ENCODE measurements at places on chromosomes 1 and 21.

- DNase-seq = no peak
These were observed 30.6 kb upstream of the COL6A1 start for GRCh38 chr21:45950740-45951515.

DNA sequence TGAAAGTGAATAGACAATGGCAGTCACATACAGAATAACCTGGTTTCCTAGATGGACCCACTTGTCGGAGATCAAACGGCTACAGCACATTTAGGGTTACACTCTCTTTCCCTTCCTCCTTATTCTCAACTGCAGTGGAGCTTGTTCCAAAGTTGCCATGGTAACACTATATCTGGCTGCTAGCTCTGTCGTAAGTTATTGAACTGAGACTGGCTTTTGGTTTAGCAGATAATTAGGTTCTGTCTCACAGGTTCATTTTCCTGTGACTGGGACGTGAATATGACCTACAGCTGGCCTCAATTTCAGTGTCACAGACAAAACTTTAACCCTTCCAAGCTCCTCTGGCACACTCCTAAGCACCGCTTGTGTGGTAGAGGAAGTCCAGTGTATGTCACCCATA lies 875.8 kb downstream of the USP25 start:
- DNase-seq = no peak

DNA sequence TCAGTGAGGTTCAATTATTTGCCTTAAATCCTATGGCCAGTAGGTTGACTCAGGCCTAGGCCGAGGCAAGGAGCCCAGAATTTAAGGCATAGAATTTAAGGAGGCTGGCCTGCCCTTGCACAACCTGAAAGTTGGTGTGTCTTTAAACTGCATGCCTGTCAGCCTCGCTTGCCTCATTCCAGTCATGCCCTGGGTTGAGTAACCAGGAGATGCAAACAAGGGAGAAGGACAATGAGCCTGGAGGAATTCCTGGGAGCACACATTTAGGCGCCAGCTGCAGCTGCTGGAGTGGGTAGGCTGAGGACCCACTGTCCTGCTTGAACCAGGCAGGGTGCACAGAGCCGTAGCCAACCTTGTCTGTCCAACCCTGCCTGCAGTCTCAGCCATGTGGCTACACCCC lies 11.7 kb downstream of the CD2 start:
- DNase-seq = no peak

DNA sequence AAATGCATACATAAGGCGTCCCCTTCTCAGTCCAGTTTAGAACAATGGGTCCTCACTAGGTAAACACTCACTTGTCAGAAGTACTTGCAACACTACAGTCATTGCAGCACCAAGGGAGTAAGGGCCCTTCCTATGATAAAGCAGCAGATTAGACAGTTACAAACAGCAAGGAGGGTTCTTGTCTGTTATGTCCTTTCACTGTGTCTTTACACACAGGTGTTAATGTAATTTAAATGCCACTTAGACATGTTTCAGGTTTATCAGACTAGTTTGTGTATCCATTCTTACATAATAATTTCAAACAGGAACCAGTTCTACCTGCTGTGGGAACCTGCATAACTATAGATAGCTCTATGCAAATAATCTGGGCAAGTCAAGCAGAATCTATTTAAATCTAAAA lies 105.6 kb upstream of the USH2A start:
- DNase-seq = no peak

- no peak for DNase-seq
These were observed 343.5 kb downstream of the PBX1 start for GRCh38 chr1:164902491-164902890.

DNA sequence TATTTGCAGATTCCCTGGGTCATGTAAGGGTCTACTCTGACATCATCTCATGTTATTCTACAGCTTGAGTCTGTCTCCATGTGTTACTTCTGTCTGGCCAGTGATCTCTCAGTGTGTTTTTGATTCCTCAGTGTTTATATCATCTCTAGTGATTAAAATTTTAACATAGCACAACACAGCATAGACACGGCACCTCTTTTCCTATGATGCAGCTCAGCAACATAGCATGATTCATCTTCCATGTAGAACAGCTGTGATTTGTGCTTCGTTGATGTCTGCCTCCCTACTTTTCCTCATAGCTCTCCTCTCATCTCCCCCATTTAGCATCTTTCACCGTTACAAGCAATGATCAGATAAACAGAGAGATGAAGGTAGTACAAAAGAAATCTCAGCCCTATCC lies 163.9 kb upstream of the DPT start:
- no peak for DNase-seq

- DNase-seq = no peak
These were observed 15.4 kb upstream of the CD2 start for GRCh38 chr1:116738673-116739370.

DNA sequence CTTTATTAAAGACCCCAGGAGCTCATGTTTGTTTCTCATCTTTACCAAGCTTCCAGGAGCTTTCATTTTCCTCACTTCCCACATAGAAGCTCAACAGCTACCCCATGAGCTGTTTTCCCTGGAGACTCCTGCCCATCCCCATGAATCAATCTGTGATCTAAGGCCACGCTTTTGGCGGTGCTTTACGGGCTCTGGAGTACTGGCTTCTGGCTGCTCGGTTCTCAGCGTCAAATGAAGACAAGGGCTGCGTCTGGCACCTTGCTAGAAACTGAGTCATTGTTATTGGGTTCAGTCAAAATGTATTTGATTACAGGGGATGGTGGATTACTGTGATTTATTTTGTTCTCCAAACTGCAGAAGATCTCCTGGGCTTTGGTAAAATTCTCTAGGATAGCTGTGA lies 39.9 kb downstream of the ACP6 start:
- DNase-seq = no peak
